GM04504 (cell line): ENCODE measurements at places on chromosomes 4 and X.

- DNase-seq: no peak
Observed at GRCh38 chrX:9988762-9989161, 21.6 kb downstream of the CLDN34 start.

- no peak for DNase-seq
Observed at GRCh38 chr4:40261231-40262076, 64.6 kb downstream of the RHOH start.

DNA sequence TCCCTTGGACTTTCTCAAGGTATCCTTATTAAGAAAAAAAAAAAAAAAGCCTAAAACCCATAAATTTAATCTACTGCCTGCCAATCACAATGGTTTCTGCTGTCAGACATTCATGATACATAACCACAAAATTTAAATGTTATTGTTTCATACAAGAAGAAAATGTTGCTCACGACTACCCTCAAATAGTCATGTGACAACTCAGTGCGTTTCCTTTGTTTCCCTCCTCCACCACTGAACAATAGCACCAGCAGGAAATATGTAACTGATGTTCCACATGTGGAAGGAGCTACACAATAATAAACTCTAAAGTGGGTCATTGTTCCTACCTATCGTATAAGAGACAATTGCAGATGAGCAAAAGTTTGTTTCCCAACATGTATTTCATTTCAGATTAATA is 244.1 kb upstream of the EDNRA start:
- no peak for DNase-seq

- no peak for DNase-seq
Observed at GRCh38 chrX:139093201-139093600, 381.7 kb upstream of the FGF13 start.

DNA sequence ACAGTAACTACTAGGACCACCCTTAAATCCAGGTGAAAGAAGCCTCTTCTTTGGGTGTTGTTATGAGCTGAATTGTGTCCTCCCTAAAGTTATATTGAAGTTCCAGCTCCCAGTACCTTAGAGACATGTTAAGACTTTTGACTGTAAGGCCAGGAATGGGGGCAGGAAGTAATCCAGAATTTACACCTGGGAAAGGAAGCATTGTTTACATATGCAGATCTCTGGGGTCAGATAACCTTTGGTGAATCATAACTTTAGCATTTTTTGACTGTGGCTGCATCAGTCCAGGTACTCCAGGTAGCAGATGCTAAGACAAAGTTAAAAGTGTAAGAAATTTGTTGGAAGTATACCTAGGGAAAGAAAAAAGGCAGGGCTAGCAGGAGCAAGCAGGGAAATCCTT is 104.9 kb upstream of the CENPE start:
- no peak for DNase-seq

DNA sequence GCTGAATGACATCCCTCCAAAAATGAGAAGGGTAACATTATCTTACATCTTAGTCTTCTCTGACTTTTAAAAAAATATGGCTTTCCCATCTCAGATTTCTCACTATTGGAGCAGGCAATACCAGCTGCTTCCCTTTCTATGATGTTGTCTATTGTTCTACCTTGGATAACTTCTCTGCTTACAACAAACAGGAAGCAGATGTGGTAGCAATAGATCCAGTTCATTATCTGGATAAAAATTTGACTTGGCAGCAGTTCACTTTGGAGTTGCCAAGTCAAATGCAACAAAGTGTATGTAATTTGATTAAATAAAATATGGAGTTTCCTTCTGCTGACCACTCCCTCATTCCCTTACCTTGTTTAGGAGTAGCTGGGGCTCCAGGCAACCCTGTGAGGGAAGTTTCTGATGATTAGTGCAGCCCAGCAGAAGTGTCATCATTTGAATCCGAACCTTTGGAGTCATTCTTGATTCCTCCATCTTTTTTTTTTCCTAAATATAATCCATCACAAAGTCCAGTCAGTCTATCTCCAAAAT is 72.0 kb upstream of the GPRIN3 start:
- no peak for DNase-seq

GRCh38 chr4:168097161-168097560 is 4.8 kb downstream of the ANXA10 start:
- DNase-seq: no peak

GRCh38 chr4:139511320-139511719 is 44.7 kb downstream of the SETD7 start:
- no peak for DNase-seq

- DNase-seq: no peak
Observed at GRCh38 chr4:109025471-109026076, 262.7 kb upstream of the ETNPPL start.

GRCh38 chr4:104577405-104577804 is 82.7 kb upstream of the CXXC4 start:
- no peak for DNase-seq

DNA sequence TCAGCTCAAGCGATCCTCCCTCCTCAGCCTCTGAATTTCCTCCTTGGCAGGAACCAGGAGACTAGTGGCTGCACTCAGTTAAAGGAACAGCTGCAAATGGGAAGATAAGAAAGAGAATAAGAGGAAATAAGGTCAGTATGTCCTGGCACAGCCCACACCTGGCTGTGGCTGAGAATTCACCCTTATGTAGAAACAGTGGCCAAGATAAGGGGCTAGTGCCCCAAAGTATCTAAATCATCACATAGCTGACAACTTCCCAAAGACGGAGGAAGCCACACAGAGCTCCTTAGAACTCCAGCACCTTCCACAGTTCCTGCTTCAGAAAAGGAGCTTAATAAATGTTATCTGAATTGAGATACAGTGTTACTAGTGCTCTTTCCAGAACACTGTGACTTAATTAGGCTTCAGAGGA is 2.3 kb upstream of the CHIC2 start:
- DNase-seq: no peak

GRCh38 chr4:99058228-99058627 is 30.4 kb downstream of the ADH5 start:
- DNase-seq: no peak

- no peak for DNase-seq
Observed at GRCh38 chr4:742742-743311, 37.2 kb downstream of the PCGF3 start.

GRCh38 chr4:186192066-186192612 is 772 bp downstream of the CYP4V2 start:
- DNase-seq: peak; percentile 16

DNA sequence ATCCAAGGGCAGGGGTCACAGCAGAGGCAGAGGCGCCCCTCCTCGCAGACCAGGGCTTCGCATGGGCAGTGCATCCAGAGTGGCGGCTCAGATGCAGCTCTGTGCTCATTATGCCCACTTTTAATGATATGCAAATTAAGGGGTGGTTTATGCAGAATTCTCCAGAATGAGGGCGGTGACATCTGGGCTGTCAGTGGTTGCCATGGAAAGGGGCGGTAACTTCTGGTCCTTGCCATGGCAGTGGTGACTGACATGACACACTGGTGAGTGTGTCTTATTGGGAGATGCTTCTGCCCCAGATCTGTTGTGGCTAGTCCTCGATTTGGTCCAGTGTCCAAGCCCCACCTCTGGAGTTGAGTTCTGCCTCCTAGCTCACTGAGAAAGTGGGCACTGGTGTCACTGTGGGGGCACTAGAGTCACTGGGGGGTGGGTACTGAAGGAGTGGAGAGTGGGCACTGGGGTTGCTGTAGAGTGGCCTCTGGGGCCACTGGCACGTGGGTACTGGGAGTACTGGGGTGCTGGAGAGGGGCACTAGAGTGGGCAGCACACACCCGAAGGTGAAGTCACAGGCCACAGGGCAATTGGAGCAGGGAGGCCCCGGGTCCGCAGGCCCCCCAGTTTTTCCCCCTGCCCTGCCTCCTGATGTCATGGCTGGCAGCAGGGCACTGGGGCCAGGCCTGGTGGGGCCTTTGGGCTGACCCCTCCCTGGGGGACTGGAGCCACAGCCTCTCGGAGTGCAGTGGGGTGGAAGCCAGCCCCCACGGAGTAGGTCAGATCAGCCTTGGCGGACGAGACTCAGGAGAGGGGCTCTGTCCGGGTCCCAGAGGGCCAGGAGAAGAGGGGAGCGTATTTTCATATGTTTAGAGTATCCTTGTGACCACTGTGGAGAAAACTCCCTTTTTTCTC is 98.6 kb upstream of the NKX1-1 start:
- DNase-seq: no peak

DNA sequence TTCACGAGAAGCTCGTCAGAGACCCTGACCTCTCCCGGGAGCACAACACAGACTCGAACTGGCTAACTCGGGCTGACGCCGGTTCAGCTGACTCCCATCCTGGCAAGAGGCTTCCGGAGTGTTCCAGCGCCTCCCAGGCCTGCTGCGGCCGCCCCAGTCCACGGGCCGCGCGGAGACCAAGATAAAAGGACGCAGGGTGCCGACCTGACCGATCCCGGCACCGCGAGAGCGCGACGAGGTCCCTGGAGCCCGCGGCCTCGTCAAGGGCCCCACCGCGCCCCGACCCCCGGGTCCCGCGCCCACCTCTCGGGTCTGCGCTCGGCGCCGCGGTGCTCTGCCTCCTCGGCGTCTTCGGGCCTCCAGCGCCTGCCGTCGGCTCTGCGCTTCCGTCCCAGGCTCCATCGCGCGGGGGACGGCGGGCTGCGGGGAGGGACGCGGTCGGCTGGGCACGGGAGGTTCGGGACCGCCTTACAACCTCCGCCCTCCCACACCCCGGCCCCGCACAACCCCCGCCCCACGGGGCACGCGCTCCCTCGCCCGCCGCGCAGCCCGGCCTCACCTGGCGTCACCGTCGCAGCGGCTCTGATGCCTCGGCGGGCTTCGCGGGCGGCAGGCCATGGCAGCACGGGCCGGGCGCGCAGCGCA is 426 bp downstream of the SLBP start:
- DNase-seq: peak; percentile 29
